ENCODE measurements at places on chromosomes 16 and 17.

GRCh38 chr16:879461-879861 is 78.9 kb upstream of the GNG13 start:
- no peak for DNase-seq

GRCh38 chr17:44065668-44066203 is 735 bp downstream of the LSM12 start:
- DNase-seq, result no peak

DNA sequence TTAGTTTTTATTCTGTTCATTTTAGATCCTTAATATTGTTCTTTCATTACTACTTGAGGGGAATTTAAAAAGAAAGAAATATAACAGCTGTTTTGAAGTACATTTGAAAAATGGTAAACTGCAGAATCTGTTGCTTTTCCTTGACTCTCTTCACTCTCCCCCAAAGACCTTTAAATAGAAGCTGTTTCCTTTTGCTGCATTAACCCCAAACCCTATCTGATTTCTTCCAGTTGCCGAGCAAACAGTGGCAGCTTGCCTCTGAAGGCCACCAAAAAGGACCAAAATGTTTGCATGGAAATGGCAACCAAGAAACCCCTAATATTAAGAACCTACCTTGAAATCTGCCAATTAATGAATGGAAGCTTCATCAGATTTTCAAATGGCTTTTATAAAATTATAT is 37.1 kb downstream of the PRKCA start:
- no peak for DNase-seq

GRCh38 chr17:37133136-37133535 is 184.4 kb downstream of the AATF start:
- DNase-seq, result no peak

- DNase-seq, result peak; percentile 89
Measured at GRCh38 chr17:45228763-45229539, 7.3 kb downstream of the FMNL1 start.

GRCh38 chr16:48503336-48503735 is 106.6 kb downstream of the N4BP1 start:
- DNase-seq, result no peak

DNA sequence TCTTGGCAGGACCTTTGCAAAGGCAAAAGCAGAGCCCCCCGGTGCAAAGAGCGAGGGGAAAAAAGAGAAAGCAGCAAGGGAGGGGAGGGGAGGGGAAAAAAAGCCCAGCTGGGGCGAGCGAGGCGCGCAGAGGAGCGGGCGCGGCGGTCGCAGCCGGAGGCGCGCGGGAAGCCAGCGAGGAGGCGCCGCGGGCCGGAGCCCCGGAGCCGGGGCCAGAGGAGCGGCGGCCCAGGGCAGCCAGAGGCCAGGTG is 129 bp downstream of the IRX5 start:
- no peak for DNase-seq

DNA sequence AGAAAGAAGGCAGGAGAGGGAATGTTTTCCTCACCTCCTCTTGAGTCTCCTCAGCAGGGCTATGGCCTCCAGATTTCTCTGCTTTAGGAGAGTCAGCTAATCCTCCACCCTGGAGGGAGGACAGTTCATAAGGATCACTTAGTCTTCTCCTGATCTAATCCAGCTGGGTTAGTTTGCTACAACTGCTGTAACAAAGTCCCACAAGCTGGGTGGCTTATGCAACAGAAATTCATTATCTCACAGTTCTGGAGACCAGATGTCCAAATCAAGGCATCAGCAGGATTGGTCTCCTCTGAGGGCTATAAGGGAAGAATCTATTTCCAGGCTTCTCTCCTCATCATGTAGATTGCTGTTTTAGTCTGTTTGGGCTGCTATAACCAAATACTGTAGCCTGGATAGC is 40.6 kb upstream of the XYLT1 start:
- no peak for DNase-seq

GRCh38 chr16:70440009-70440692 is 1.3 kb upstream of the ST3GAL2 start:
- no peak for DNase-seq

GRCh38 chr17:5592382-5592781 is 8.1 kb upstream of the NLRP1 start:
- DNase-seq, result peak; percentile 38

GRCh38 chr17:45090711-45091110 is 29.6 kb downstream of the NMT1 start:
- no peak for DNase-seq

- DNase-seq, result peak; percentile 50
Measured at GRCh38 chr16:28062847-28063521, 530 bp downstream of the GSG1L start.

DNA sequence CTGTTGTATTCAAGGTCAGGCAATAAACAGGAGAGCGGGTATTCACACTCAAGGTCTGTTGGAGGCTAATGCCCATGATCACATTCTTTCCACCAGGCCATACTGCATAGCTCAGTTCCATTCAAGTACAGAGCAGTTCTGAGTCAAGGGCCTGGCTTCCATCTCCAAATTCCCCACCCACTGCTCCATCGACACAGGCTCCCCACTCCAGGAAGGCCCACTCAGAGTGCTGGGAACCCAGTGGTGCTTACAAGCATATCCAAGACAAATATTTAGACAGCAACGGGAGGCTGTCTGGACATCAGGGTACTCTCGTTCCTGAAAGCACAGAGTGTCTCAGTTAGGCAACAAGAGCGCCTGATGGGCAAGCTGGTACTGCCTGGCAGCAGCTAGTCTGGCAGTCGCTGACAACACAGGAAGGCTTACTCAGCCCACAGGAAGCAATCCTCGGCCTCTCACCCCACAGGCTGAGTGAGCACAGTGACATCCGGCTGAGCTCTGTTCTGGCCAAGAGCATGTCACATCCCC is 40.9 kb downstream of the RFFL start:
- peak; percentile 59 for DNase-seq

- peak; percentile 74 for DNase-seq
Measured at GRCh38 chr17:48478224-48479013, 48.4 kb upstream of the SKAP1 start.

DNA sequence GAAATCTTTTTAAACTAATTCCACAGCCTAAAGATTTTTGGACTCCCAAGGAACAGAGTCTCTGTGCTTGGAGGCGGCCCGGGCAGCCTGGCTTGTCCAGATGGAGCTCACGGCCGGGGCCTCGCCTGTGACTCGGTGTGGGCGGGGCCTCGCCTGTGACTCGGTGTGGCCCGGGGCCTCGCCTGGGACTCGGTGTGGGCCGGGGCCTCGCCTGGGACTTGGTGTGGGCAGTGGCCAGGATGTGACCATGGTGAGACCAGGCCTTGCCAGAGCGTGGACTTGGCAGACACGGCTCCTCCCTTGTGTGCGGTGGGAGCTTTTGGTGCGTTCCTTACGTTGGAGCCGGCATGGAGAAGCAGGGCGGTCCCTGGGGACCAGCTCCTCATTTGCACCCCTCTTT is 92.3 kb downstream of the METRNL start:
- no peak for DNase-seq

DNA sequence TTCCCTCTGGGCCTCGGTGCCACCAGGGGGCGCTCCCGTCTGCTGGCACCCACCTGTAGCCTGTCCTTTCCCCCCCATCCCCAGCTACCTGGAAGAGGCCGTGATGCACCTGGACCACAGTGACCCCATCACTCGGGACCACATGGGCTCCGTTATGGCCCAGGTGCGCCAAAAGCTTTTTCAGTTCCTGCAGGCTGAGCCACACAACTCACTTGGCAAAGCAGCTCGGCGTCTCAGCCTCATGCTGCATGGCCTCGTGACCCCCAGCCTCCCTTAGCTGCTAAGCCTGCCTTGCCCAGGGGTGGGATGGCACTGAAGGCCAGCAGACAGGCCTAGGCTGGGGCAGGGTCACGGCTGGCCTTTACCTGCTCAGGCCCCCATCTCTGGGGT is 818 bp upstream of the NRN1L start:
- DNase-seq, result peak; percentile 92

DNA sequence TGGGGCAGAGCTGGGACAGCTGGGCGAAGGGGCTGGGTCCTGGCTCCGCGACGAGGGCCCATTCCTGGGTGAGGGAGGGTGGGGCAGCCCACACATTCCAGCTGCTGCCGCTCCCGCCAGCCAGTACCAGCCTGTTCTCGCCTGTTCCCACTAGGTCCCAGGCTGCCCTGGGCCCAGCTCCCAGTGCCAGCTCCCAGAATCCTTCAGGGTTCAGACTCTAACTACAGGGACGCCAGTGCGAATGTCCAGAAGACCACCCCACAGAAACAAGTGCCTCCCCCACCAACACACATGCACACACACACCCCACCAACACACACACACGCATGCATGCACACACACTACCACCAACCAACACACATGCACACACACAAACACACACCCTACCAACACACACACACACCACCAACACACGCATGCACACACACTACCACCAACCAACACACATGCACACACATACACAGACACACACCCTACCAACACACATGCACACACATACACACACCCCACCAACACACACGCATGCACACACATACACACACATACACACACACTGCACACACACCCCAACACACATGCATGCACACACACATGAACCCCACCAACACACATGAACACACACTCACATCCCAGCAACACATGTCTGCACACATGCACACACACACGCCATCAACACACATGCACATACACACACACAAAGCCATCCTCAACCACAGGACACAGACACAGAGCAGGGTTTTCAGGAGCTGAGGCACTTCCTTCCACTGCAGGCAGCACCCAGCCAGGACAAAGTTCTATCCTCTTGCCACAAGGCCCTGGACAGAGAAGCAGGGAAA is 27.5 kb upstream of the KRT17 start:
- no peak for DNase-seq

GRCh38 chr17:51035431-51035830 is 85.2 kb downstream of the SPAG9 start:
- no peak for DNase-seq

DNA sequence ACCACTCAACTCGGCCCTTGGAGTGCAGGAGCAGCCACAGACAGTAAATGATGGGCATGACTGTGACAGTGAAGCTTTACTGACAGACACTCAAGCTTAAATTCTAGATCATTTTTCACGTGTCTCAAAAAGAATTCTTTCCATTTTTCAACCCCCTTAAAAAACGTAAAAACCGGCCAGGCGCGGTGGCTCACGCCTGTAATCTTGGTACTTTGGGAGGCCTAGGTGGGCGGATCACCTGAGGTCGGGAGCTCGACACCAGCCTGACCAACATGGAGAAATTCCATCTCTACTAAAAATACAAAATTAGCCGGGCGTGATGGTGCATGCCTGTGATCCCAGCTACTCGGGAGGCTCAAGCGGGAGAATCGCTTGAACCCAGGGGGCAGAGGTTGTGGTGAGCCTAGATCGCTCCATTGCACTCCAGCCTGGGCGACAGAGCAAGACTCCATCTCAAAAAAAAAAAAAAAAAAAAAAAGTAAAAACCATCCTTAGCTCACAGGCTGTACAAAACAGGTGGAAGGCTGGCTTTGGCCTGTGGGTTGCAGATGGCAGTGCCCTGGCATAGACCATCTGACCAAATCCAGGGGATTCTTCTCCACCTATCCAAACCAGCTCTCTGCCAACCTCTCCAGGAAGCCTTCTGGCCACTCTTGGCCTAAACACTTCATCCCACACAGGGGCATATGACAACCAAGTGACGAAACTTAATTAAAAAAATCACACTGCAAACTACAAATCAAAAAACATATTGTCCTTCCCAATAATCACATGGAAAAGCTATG is 18.3 kb downstream of the TBC1D16 start:
- no peak for DNase-seq

DNA sequence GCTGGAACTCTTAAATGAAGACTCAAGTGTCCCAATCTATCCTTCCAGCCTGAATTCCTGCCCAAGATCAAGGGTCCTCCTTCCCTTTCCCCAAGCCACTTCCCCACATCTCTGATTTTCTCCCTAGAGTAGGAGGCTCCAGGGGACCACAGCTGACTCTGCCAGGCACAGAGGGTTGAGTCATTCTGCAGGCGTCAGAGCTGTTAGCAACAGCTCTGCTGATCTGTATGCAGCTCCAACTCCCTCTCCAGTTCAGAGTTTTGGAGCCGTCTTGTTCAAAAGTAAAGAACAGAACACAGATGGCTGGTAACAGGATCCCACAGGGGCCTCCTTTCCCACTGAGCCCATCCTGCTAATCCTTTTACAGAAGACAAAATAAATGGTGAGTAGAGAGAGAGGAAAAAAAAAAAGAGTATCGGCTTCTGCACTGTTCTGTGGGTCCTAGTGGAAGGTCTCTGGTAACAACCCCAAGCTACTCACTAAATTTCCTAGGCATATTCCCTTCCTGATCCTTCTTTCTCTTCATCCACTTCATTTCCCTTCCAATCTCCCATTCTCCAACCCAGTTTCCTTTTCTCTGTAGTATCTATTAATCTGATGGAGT is 13.4 kb upstream of the TAOK1 start:
- DNase-seq, result no peak

GRCh38 chr16:78624366-78624765 is 524.9 kb downstream of the WWOX start:
- DNase-seq, result no peak

DNA sequence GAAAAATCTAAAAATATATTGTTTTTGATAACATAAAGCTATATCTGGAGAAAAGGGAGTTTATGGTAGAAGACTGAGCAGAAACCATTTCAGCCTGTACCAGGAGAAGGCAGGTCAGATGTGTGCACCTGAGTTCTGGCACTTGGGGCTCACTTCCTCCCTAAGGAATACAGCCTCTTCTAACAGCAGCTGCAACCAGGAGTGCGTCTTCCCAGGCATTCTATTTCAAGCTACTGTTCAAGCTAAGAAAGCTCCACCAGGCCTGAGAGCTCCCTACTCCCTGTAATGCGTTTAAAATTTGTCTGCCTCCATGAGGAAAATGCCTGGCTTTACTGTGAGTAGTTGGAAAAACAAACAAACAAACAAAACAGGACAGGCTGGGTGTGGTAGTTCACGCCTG is 96.1 kb downstream of the ZNF778 start:
- no peak for DNase-seq

DNA sequence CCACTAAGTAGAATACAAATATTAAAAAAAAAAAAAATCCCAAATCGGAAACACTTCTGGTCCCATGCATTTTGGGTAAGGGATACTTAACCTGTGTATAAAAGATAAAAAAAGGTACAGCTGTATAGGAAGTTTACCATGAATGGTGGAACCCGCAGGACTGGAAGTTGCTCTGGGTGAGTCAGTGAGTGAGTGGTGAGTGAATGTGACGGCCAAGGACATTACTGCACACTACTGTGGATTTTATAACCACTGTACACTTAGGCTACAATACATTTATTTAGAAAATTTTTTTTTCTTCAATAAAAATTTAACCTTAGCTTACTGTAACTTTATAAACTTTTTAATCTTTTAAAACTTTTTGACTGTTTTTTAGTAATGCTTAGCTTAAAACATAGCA is 71.3 kb upstream of the BCAR1 start:
- DNase-seq, result no peak

DNA sequence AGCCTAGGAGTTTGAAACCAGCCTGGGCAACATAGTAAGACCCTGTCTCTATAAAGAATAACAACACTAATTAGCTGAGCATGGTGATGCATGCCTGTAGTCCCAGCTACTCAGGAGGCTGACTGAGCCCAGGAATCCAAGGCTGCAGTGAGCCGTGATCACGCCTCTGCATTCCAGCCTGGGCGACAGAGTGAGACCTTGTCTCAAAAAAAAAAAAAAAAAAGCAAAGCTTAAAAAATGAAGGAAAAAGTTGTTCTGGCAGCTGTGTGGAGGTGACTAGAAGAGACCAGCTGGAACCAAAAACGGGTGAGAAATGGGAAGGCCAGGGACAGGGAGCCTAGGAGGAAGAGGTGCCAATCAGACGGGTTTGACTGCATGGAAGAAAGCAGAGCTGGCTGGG is 4.2 kb downstream of the BCL7C start:
- DNase-seq, result no peak

GRCh38 chr16:86653285-86654006 is 75.1 kb downstream of the FOXL1 start:
- DNase-seq, result no peak

GRCh38 chr17:3729881-3730280 is 6.2 kb downstream of the HASPIN start:
- no peak for DNase-seq
